Tongue (tissue), 3 donors: ENCODE measurements at places on chromosomes 6 and 20. TPM values are rescaled to one million over a fixed set of nuclear protein-coding genes. Genes with fewer than 3 reads are reported as not detected.

DNA sequence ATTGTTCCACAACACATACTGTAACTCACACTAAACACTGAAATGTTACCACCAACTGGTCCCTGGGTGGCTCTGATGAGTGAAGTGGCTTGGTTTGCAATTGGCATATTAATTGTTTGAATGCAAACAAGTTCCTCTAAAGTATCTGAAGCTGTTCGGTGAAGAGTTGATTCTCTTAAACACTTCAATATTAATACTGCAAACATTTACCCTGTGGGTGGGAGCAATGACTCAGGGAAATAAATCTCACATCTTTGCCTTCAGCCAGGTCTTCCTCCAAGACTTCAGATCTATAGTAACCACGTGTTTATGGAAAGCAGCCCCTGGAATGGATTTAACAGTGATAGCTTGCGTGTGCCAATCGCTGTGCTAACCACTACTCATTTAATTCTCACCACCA, 176.0 kb downstream of the MAFB start:
- no peak for DNase-seq

DNA sequence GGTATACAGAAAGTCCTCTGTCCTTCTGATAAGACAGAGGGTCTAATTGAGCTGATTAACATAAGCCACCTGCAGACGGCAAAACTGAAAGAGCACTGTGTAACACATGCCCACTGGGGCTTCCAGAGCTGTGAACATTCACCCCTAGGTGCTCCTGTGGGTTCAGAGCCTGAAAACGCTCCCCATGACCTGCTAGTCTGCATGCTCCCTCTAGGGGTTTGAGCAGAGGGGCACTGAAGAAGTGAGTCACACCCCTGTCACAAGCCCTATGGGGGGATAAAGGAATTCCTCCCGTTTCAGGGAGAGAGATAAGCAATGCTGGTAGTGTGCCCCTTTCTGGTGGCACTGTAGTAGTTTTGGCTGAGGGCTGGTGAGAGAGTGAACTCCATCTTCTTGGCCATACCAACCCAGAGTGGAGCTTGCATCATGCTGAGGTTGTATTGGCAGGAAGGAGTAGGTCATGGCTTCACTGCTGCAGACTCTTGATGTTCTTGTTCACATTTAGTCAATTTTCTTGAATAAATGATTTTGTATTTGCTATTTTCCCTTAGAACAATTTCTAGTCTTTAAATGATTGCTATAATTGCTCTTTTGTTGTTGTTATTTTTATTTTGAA, 637.5 kb upstream of the MAN1A1 start:
- DNase-seq: no peak

The LHFPL5 gene
- total RNA-seq: not detected

DNA sequence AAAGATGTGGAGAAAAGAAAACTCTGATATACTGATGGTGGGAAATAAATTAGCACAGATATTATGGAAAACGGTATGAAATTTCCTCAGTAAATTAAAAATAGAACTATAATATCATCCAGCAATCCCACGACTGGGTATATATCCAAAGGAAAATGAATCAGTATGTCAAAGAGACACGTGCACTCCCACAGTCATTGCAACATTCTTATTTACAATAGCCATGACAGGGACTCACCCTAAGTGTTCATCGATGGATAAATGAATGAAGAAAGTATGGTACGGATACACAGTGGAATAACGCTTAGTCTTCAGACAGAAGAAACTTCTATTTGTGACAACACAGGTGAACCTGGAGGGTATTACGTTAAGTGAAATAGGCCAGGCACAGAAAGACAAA, 5.7 kb upstream of the ADTRP start:
- DNase-seq: no peak

The TNF gene
- not detected for total RNA-seq

- no peak for DNase-seq
Measured at GRCh38 chr20:19396460-19397081, 184.1 kb downstream of the SLC24A3 start.

The VPS16 gene
- total RNA-seq: 33.0 TPM

The COL19A1 gene
- 26.4 TPM for total RNA-seq

DNA sequence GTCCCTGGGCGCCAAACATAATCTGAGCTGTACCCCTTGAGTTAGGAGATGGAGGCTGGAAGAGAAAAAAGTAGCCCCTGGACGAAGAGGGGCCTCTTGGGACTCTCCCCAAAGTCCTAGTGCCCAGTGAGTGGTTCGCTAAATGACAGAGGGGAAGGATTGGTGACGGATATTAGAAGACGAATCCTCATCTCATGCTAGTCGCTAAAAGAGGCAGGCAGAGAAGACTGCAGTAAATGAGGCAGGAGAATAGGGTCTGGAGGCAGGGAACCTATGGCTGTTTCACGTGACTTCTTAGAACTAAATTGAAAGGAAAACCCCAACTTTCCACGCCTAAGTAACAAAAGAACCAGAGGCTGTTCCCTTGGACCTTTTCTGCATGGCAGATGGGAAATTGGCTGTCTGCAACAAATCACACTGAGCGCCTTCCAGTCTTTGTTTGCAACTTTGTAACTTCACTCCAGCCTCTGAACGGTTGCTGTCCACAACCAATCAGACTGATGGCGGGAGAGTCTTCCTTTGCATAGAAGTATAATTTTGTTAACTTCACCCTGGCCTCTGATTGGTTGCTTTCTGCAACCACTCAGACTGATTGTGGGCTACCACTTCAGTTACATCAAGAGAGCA, 731 bp upstream of the RBL1 start:
- no peak for DNase-seq
